ENCODE measurements at places on chromosomes 6 and 20. TPM values are rescaled to one million over a fixed set of nuclear protein-coding genes. Genes with fewer than 3 reads are reported as not detected.

DNA sequence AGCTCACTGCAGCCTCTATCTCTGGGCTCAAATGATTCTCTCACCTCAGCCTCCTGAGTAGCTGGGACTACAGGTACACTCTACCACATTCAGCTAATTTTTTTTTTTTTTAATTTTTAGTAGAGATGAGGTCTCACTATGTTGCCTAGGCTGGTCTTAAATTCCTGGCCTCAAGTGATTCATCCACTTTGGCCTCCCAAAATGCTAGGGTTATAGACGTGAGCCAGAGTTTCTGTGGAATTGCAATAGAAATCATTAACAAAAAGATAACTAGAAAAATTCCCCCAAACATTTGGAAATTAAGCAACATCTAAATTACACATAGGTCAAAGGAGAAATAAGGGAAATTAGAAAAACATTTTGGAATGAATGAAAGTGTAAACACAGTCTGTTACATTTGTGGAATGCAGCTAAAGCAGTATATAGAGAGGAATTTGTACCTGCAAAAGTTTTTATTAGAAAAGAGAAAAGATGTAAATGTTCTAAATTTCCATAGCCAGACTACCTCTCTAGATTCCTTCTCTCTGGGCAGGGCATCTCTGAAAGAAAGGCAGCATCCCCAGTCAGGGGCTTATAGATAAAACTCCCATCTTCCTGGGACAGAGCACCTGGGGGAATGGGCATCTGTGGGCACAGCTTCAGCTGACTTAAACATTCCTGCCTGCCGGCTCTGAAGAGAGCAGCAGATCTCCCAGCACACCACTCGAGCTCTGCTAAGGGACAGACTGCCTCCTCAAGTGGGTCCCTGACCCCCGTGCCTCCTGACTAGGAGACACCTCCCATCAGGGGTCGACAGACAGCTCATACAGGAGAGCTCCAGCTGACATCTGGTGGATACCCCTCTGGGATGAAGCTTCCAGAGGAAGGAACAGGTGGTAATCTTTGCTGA lies 51.3 kb downstream of the ATRN start:
- no peak for DNase-seq
- no peaks in the 10 kb centered on the region for H3K4me1 ChIP-seq
- no peaks in the 10 kb centered on the region for H3K36me3 ChIP-seq

DNA sequence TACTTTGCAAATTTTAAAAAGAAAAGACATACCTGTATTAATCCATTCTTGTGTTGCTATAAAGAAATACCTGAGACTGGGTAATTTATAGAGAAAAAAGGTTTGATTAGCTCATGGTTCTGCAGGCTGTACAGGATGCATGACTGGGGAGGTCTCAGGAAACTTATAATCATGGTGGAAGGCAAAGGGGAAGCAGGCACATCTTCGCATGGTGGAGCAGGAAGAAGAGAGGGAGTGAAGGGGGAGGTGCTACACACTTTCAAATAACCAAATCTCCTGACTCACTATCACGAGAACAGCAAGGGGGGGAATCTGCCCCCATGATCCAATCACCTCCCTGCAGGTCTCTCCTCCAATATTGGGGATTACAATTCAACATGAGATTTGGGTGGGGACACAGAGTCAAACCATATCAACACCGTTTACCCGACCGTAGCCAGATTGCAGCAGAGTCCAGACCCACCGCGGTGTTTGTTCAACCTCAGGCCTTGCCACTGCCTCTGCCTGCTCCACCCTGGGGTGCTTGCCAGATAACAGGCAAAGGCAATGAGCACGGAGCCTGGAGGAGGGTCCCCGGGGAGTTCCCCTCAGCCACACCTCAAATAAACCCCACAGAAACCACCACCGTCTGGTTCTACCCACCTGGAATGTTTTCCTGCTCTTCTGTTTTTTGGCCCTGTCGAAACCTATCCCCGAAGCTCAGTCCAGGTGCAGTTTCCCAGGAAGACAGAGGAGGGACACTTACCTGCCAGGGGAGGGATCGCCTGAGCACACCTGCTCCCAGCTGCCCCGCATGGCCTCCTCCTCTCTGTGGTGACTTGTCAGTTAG lies 142.2 kb upstream of the AFDN start:
- H3K4me3 ChIP-seq = no peak overlapping the region
- peaks cover 24% of the 10 kb centered on the region for H3K4me1 ChIP-seq
- H3K27me3 ChIP-seq = no peaks in the 10 kb centered on the region
- DNase-seq = no peak

GRCh38 chr6:16412982-16413381 lies 174.6 kb downstream of the GMPR start:
- no peaks in the 10 kb centered on the region for H3K4me1 ChIP-seq
- H3K4me3 ChIP-seq = no peak overlapping the region
- no peak for DNase-seq
- H3K27ac ChIP-seq = no peak overlapping the region

DAAM2 gene
- total RNA-seq = 2.1 TPM

GRCh38 chr20:6519556-6519955 lies 247.9 kb upstream of the BMP2 start:
- no peaks in the 10 kb centered on the region for H3K27me3 ChIP-seq
- no peaks in the 10 kb centered on the region for H3K36me3 ChIP-seq
- H3K27ac ChIP-seq = no peak overlapping the region

MYT1 gene
- 1.2 TPM for total RNA-seq

- no peaks in the 10 kb centered on the region for H3K36me3 ChIP-seq
- H3K27me3 ChIP-seq = no peaks in the 10 kb centered on the region
- H3K27ac ChIP-seq = no peak overlapping the region
- peaks cover 9% of the 10 kb centered on the region for H3K4me1 ChIP-seq
- no peak for DNase-seq
- no peak overlapping the region for H3K4me3 ChIP-seq
Observed at GRCh38 chr6:119649531-119649930, 300.0 kb upstream of the MAN1A1 start.

STX7 gene
- total RNA-seq = 35.4 TPM

ASF1A gene
- 54.8 TPM for total RNA-seq
